Lower leg skin (tissue), 4 donors: ENCODE measurements at places on chromosomes 6 and 20. TPM values are rescaled to one million over a fixed set of nuclear protein-coding genes. Genes with fewer than 3 reads are reported as not detected.

The SNX21 gene
- total RNA-seq: 159 TPM

- peak; percentile 96 for DNase-seq
Measured at GRCh38 chr6:148509800-148510581, 167.4 kb downstream of the SASH1 start.

- no peak for DNase-seq
Measured at GRCh38 chr20:58150772-58151171, 77.7 kb downstream of the ANKRD60 start.

DNA sequence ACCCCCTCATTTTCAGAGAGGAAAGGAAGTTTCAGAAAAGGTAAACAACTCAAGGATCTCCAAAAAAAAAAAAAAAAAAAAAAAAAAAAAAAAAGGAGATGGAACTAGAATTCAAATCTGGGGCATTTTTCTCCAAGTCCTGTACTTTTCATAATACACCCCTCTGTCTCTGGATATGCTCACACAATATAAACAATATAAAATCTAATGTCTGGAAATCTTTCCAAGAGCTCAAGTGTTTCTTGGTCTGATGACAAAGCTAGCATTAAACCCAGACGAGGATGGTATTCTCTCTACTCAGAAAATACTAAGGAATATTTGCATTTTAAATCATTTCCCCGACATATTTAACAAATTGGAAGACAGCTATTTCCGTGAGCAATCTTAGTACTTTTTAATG, 5.8 kb downstream of the GCM1 start:
- no peak for DNase-seq

DNA sequence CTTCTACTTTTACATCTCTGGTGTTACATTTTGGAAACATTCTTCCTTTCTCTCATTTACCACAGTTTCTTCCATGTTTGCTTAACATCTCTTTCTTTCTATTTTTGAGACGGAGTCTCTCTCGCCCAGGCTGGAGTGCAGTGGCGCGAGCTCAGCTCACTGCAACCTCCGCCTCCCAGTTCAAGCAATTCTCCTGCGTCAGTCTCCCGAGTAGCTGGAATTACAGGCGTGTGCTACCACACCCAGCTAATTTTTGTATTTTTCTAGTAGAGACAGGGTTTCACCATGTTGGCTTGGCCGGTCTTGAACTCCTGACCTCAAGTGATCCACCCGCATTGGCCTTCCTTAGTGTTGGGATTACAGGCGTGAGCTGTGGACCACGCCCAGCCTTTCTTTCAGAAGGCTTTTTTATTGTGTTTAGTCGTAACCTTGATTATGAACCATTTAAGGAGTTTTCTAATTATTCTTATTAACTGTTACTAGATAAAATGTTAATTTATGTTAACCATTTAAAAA, 27.8 kb downstream of the MAP3K4 start:
- DNase-seq: no peak

DNA sequence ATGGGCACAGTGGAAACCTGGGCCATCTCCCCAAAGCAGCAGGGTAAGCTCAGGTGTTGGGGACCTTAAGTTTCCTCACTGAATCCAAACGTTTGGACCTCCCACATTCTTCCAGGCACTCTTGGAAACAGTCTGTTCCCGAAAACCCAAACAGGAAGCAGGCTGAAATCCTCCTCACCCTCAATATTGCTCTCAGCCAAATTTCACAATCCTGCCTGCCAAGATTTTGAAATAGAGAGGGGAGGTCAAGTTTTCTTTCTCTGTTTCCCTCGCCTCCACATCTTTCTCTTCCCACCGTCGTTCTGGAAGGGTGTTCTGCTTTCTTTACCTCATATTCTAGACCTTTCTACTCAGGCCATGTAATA, 392.0 kb upstream of the SASH1 start:
- no peak for DNase-seq

GRCh38 chr20:41177636-41178035, 40.3 kb downstream of the PLCG1 start:
- peak; percentile 85 for DNase-seq

The ENPP5 gene
- 0.99 TPM for total RNA-seq

The CD40 gene
- total RNA-seq: 12.0 TPM
